ENCODE measurements at places on chromosomes 4 and X. TPM values are rescaled to one million over a fixed set of nuclear protein-coding genes. Genes with fewer than 3 reads are reported as not detected.
A peak's percentile ranks its signal among the peaks of the same experiment; 100 is the strongest.

GRCh38 chr4:139619644-139620043 is 46.0 kb upstream of the MGST2 start:
- H3K36me3 ChIP-seq = no peaks in the 10 kb centered on the region
- H3K4me3 ChIP-seq = no peak overlapping the region
- no peaks in the 10 kb centered on the region for H3K4me1 ChIP-seq
- H3K27ac ChIP-seq = no peak overlapping the region

- H3K27ac ChIP-seq = no peak overlapping the region
- DNase-seq = no peak
- H3K4me3 ChIP-seq = no peak overlapping the region
- no peaks in the 10 kb centered on the region for H3K36me3 ChIP-seq
Measured at GRCh38 chr4:181538431-181538830, 704.8 kb upstream of the TENM3 start.

GRCh38 chrX:79270401-79270800 is 96.7 kb downstream of the ITM2A start:
- no peaks in the 10 kb centered on the region for H3K4me1 ChIP-seq
- H3K4me3 ChIP-seq = no peak overlapping the region
- H3K27ac ChIP-seq = no peak overlapping the region
- DNase-seq = no peak

The ATOH1 gene
- total RNA-seq = not detected

DNA sequence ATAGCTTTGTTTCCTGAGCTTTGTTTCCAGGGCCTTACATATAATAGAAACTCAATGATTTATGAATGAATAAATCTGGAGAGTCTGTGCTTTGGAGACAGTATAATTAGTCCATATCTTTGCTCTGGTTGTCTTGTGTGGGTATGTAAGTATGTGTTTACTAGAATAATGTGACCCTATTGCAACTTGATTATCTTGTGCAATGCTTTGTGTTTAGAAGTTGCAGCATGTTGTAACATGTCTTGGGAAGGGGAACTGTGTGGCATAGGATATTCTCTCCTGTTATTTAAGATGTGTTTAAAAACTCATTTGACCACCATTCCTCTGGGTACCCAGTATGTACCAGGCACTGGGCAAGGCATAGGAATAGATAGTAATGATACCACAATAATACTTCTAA is 6.1 kb downstream of the SPATA18 start:
- no peak overlapping the region for H3K4me3 ChIP-seq
- H3K36me3 ChIP-seq = no peaks in the 10 kb centered on the region
- H3K4me1 ChIP-seq = peaks cover 5% of the 10 kb centered on the region
- H3K27ac ChIP-seq = no peak overlapping the region
- DNase-seq = no peak

- H3K4me1 ChIP-seq = peaks cover 4% of the 10 kb centered on the region
- H3K36me3 ChIP-seq = no peaks in the 10 kb centered on the region
- H3K27ac ChIP-seq = no peak overlapping the region
- no peak for DNase-seq
Measured at GRCh38 chrX:134365904-134366303, 94.1 kb upstream of the HPRT1 start.

DNA sequence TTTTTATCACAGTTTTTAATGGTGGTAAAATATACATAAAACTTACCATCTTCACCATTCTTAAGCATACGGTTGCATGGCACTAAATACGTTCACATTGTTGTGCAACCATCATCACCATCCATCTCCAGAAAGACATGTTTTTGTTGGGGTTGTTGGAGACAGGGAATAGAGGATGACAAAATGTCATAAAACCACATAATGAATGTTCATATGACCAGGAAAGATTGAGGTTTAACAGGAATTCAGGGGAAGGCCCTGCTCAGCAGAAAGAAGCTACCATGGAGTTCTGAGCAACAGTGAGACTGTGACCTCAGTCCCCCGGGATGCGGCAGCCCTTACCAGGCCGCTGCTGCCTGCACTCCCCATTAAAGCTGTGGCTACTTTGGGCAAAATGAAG is 63.9 kb upstream of the TRIM2 start:
- H3K27me3 ChIP-seq = no peaks in the 10 kb centered on the region
- H3K4me1 ChIP-seq = peaks cover 28% of the 10 kb centered on the region
- H3K36me3 ChIP-seq = no peaks in the 10 kb centered on the region
- no peak overlapping the region for H3K27ac ChIP-seq

GRCh38 chrX:154648931-154649330 is 4.4 kb downstream of the CTAG2 start:
- DNase-seq = peak; percentile 70
- no peak overlapping the region for H3K27ac ChIP-seq
- H3K4me1 ChIP-seq = peaks cover 15% of the 10 kb centered on the region
- H3K27me3 ChIP-seq = no peaks in the 10 kb centered on the region
- no peaks in the 10 kb centered on the region for H3K36me3 ChIP-seq
- H3K4me3 ChIP-seq = no peak overlapping the region

DNA sequence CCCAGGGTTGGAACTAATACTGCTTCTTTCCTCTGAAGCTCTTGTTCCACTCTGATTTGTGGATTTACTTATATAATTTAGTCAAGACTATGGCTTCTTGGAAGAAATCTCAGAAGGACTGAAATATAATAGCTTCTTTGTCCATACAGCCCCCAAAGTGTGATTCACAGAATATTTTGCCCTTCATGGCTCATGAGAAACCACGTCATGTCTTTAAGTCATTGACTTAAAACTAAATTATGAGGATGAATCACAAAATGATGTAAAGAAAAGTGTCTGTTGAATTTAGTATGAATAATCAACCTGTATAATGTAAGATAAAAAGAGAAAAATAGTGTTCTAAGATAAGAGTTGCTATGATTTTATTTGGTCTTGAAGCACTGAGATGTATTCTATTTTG is 43.3 kb upstream of the AGA start:
- no peak for DNase-seq
- H3K27ac ChIP-seq = no peak overlapping the region
- no peak overlapping the region for H3K4me3 ChIP-seq
- H3K4me1 ChIP-seq = peaks cover 3% of the 10 kb centered on the region
- H3K27me3 ChIP-seq = no peaks in the 10 kb centered on the region
- no peaks in the 10 kb centered on the region for H3K36me3 ChIP-seq

The BCORL1 gene
- 22.9 TPM for total RNA-seq

DNA sequence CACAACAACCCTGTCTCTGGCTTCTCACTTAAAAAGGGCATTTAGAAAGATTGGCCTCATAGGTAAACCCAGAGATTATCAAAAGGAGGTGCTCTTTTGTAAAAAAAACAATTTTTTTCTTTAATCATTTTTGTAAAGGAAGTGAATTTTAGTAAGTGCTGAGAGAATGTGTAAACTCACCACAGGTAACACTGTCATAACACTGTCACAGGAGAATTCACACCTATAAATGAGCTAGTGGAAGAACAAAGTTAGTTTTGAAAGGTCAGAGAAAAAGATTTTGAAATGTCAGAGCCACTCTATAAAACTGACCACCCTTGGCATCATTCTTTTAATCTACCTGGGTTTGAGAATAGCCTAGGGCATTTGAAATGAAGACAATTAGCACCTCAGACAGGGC is 3.3 kb upstream of the SH2D1A start:
- peaks cover 6% of the 10 kb centered on the region for H3K27me3 ChIP-seq
- DNase-seq = no peak
- H3K4me3 ChIP-seq = no peak overlapping the region
- H3K27ac ChIP-seq = no peak overlapping the region
- no peaks in the 10 kb centered on the region for H3K36me3 ChIP-seq
- no peaks in the 10 kb centered on the region for H3K4me1 ChIP-seq

GRCh38 chrX:132877954-132878536 is 80.4 kb downstream of the HS6ST2 start:
- H3K27me3 ChIP-seq = no peaks in the 10 kb centered on the region
- peaks cover 27% of the 10 kb centered on the region for H3K4me1 ChIP-seq
- H3K36me3 ChIP-seq = no peaks in the 10 kb centered on the region
- no peak overlapping the region for H3K4me3 ChIP-seq
- no peak for DNase-seq

The STAG2 gene
- 73.4 TPM for total RNA-seq

DNA sequence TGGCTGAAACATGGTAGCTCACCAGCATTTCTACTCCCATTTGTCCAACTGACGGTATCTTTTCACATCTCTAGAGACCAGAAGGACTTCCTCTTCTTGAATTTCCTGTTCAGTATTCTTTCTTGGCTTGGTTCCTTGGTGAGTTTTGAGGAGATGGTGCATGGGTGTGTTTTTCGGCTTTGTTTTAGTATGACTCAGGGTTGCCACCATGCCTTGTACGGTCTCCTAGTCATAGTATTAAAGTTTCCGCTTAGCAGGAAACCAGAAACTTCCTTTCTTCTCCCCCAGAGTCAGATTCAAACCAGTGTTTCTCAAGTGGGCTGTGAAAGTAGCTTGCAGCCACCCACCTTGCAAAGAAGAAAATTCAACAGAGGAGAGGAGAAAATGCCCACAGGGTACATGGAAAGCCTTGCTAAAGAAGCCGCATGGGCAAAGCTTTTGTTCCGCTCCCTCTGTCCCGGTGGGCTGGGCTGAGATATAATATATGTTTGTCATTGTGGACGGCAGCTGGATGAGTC is 5.7 kb downstream of the CD99 start:
- no peaks in the 10 kb centered on the region for H3K27me3 ChIP-seq
- peaks cover 14% of the 10 kb centered on the region for H3K36me3 ChIP-seq
- peak overlapping the region; percentile 49 for H3K4me3 ChIP-seq
- peaks cover 73% of the 10 kb centered on the region for H3K4me1 ChIP-seq
- DNase-seq = no peak

The DCAF8L2 gene
- not detected for total RNA-seq

- no peak overlapping the region for H3K4me3 ChIP-seq
- no peaks in the 10 kb centered on the region for H3K36me3 ChIP-seq
- peaks cover 6% of the 10 kb centered on the region for H3K4me1 ChIP-seq
Measured at GRCh38 chr4:158538911-158539310, 17.2 kb downstream of the RXFP1 start.

DNA sequence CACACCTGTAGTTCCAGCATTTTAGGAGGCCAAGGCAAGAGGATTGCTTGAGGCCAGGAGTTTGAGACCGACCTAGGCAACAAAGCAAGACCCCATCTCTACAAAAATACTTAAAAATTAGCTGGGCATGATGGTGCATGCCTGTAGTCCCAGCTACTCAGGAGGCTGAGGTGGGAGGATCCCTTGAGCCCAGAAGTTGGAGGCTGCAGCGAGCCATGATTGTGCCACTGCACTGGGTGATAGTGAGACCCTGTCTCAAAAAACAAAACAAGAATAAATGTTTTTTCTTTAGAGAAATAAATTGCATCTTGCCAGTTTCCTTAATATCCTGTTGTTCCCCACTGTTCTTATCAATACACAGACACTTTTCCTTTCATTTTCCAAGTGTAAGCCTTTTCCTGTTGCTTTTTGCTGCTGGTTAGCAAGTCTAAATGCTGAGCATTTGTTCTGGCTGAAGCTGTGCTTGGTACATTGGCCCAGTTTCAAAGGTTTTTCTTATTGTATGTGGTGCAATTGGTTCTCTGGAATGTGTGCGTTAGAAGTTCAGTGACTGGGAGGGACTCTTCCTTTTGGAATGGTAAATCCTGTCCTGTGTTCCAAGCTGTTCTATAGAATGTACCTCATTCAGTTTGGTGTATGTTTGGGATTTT is 98.2 kb downstream of the AFF1 start:
- no peak overlapping the region for H3K27ac ChIP-seq
- H3K36me3 ChIP-seq = peaks cover 2% of the 10 kb centered on the region

- H3K36me3 ChIP-seq = no peaks in the 10 kb centered on the region
- peaks cover 42% of the 10 kb centered on the region for H3K4me1 ChIP-seq
- peak overlapping the region; percentile 89 for H3K27ac ChIP-seq
Measured at GRCh38 chrX:115413246-115413878, 123.8 kb downstream of the LUZP4 start.

The PLXNB3 gene
- 8.7 TPM for total RNA-seq

DNA sequence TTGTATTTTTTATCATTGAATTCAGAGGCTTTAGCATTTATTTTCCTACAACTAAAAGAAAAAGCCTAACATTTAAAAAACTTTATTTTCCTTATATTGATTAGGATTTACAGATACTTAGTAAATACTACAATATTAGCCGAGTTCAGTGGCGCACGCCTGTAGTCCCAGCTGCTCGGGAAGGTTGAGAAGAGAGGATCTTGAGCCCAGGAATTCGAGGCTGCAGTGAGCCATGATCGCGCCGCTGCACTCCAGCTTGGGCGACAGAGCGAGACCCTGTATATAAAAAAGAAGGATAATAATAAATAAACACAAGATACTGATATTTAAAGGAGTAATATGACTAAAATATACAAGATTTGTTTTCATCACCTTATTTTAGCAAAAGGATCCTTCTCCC is 681 bp upstream of the UPF3B start:
- peaks cover 4% of the 10 kb centered on the region for H3K36me3 ChIP-seq
- H3K4me1 ChIP-seq = peaks cover 12% of the 10 kb centered on the region
- no peak for DNase-seq
- no peaks in the 10 kb centered on the region for H3K27me3 ChIP-seq
- peak overlapping the region; percentile 98 for H3K4me3 ChIP-seq

DNA sequence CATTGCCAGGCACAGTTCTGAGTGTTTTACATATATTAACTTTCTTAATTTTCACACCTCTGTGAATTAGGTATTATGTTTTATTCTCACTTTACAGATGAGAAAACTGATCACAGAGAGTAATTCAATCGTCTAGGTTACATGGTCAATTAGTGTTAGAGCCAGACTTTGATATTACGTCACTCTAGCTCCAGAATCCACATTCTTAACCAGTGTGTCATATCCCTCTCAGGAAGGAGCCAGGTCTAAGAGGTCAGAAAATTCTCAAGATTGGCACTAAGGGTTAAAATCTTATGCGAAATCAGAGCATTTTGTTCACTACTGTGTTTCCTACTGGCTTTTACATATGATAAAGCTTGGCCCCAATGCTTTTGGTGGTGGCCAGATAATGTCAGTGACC is 7.4 kb downstream of the DMP1 start:
- H3K27ac ChIP-seq = no peak overlapping the region
- no peak for DNase-seq
- H3K27me3 ChIP-seq = no peaks in the 10 kb centered on the region
- H3K36me3 ChIP-seq = no peaks in the 10 kb centered on the region
- peaks cover 13% of the 10 kb centered on the region for H3K4me1 ChIP-seq

DNA sequence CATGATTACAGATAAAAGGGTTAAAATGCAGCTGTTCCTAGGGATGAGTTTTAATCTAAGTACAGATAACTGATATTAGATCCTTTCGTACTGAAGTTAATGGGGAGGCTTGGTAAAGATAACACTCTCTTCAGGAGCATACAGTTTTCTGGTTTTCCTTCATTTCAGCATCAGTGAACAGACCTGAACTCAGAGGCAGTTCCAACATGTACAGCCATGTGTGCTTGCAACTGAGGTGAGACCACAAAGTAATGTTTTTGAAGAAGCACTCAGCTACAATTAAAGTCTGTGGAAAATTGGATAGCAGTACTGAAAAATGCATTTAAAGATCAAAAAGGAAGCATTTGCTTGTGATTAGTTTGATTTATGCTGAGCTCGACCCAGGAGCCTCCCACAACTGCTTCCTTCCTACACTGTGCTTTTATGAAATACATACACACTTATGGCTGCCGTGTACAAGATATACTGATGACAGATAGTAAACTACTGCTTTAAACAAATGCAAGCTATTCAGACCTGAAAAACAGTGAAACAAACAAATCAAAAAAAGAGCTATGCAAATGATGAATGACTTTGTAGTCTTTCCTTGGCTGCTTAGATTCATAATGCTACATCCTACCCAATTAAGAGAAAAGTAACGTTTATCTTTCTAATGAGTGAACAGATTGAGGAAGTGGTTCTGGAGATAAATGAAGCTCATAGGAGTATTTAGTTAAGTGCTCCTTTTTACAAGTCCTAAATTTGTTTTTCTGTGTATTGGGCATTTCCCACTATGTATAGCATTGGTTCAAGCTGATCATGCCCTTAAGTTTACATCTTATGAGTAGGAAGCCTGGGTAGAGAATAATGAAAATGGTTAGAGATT is 68.4 kb downstream of the PDLIM5 start:
- peaks cover 19% of the 10 kb centered on the region for H3K36me3 ChIP-seq
- H3K4me1 ChIP-seq = peaks cover 95% of the 10 kb centered on the region

Data from osteocyte (in vitro differentiated cells).